ENCODE measurements at places on chromosomes 4 and X.

DNA sequence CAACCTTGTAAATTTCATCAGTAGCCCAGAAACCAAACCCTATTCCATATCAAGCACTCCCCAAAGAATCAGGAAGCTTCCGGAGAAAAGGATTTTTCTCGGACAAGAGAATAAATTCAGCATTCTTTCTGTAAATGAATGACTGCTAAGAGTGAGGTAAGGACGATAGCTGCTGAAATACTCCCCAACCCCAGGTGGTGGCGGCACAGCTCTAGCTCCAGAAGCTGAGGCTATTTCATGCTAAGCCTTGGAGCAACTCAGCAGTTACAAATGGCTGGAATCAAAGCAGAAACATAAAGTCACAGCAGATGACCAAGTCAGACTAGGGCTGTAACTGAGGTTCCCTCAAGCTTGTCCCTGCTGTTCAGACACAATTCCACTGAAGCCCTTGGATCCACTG is 13.9 kb upstream of the PCDH19 start:
- no peak for DNase-seq

DNA sequence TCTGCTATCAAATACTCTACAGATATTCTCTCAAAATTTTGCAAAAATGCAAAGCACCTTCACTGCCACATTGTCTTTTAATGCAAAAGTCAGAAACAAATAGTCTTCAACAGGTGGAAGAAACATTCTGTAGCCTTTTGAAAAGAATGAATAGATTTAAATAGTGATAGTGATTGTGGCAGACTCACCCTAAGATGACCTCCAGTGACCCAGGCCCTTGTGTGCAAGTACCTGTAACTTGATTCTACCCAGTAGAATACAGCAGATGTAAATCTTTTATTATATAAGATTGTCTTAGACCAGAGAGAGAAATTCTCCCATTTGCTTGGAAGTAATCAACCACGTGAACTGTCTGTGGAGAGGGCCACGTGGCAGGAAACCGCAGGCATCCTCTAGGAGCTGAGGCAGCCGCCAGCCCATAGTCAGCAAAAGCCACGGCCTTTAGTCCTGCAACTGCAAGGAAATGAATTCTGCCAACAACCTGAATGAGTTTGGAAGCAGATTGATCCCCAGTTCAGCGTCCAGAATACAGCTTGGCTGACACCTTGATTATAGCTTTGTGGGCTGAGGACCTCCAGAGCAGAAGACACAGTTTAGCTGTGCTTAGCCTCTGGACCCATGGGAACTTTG is 272.5 kb downstream of the ARHGAP10 start:
- DNase-seq = no peak

GRCh38 chrX:150700107-150700506 is 6.9 kb downstream of the MTMR1 start:
- DNase-seq = no peak

DNA sequence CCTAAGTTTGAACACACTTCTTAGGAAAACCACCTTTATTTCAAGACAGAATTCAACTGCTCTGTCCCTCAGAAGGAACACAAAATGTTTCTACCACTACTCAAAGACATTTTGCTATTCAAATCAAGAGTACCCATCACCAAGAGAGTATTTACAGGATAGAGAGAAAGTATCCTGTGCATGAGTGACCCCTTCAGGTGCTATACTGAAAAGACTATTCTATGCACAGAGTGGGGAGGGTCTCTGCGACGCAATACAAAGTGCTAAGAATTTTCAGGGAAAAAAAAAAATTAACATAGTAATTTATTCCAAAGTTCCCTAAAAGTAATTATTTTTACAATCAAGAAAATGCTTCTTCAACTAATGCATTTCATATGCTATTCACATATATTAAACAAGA is 346.4 kb upstream of the FAM241A start:
- no peak for DNase-seq

GRCh38 chr4:129335818-129336217 is 239.9 kb downstream of the C4orf33 start:
- DNase-seq = no peak

Measured in stimulated activated CD4-positive, alpha-beta T cell treated with anti-CD3 and anti-CD28 coated beads, TNF-alpha, amount 100 ng/mL, for 24 hours (primary cell).